Stimulated activated CD8-positive, alpha-beta memory T cell treated with anti-CD3 and anti-CD28 coated beads, Interleukin-12 subunit alpha, Interleukin-12 subunit beta, amount 100 ng/mL, for 1 hour (primary cell): ENCODE measurements at places on chromosomes 16 and 17.

- DNase-seq, result no peak
These were observed 13.5 kb downstream of the SCO1 start for GRCh38 chr17:10683853-10684252.

GRCh38 chr16:78591682-78592103, 492.2 kb downstream of the WWOX start:
- DNase-seq, result no peak

GRCh38 chr17:10640475-10640874, 16.6 kb downstream of the MYH3 start:
- no peak for DNase-seq

DNA sequence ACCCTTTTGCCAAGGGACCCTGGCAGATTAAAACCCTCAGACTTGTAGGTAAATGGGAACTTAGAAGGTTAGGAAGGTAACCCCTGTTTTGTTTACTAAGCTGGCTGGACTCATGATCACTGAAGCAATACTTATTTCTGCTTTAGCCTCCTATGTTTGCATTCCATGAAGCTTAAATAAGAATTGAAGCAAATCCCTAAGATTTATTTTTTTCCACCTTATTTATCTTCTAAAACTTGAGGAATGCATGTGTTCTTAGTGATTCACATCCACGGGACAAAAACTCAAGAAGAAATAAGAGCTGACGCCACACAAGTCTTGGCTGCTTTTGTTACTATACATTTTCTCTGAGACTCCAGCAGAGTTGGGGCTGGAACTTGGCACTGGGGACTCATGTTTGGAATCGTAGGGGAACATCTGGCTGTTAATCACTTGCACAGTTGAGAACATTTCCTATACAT, 35.5 kb downstream of the CLUAP1 start:
- DNase-seq, result no peak

GRCh38 chr16:57479205-57479975, 6.9 kb downstream of the DOK4 start:
- DNase-seq, result no peak
